ENCODE measurements at places on chromosomes 13 and 19.

GRCh38 chr19:46904114-46905060 lies 43.6 kb downstream of the ARHGAP35 start:
- no peak for DNase-seq

- no peak for DNase-seq
These were observed 31.9 kb downstream of the NFIC start for GRCh38 chr19:3398114-3398899.

DNA sequence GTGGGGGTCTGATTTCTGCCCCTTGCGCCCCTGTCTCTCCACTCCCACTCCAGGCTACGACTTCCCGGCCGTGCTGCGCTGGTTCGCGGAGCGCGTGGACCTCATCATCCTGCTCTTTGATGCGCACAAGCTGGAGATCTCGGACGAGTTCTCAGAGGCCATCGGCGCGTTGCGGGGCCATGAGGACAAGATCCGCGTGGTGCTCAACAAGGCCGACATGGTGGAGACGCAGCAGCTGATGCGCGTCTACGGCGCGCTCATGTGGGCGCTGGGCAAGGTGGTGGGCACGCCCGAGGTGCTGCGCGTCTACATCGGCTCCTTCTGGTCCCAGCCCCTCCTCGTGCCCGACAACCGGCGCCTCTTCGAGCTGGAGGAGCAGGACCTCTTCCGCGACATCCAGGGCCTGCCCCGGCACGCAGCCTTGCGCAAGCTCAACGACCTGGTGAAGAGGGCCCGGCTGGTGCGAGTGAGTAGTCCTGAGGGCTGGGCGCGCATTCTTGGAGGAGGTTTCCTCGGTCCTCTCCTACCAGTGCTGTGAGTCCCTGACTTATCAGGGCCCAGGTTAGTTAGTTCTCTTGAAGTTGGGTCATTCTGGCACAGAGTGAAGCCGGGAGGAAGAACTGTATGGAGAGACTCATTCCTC lies 12.7 kb downstream of the EHD2 start:
- peak; percentile 78 for DNase-seq

- no peak for DNase-seq
These were observed 28.5 kb downstream of the CRYL1 start for GRCh38 chr13:20497006-20497775.

DNA sequence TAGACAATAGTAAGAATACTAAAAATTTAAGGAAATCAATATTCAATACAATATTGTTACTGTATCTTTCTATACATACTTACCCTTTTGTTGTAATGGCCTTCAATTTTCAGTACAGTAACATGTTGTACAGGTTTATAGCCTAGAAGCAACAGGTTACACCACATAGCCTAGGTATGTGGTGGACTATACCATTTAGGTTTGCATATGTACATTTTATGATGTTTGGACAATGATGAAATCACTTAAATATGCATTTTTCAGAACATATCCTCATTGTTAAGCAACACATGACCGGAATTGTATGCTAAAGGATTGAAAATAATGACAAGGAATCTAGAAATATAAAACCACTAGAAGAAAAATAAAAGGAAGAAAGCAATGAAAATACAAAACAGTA lies 611.4 kb downstream of the DACH1 start:
- no peak for DNase-seq

DNA sequence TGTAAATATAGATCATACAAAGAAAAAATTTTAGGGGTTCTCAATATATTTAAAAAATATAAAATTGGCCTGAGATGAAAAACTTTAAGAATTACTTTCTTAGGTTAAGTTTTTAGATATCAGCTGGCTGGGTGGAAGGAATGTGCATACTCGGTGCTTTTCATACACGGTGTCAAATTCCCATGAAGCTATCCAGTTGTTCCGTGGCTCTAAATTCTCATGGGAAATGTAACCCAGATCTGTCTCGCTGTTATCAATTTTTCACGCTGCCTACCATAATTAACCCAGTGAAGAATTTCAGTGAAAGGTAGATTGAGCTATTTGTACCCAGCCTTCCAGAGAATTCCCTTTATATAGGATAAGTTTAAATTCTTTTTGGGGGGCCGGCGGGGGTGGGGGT lies 11.6 kb upstream of the ZNF835 start:
- no peak for DNase-seq

GRCh38 chr13:98781045-98781444 lies 28.6 kb upstream of the SLC15A1 start:
- no peak for DNase-seq

GRCh38 chr13:69683921-69684686 lies 423.5 kb upstream of the ATXN8OS start:
- no peak for DNase-seq

GRCh38 chr13:37026771-37027170 lies 26.2 kb downstream of the EXOSC8 start:
- DNase-seq, result no peak

DNA sequence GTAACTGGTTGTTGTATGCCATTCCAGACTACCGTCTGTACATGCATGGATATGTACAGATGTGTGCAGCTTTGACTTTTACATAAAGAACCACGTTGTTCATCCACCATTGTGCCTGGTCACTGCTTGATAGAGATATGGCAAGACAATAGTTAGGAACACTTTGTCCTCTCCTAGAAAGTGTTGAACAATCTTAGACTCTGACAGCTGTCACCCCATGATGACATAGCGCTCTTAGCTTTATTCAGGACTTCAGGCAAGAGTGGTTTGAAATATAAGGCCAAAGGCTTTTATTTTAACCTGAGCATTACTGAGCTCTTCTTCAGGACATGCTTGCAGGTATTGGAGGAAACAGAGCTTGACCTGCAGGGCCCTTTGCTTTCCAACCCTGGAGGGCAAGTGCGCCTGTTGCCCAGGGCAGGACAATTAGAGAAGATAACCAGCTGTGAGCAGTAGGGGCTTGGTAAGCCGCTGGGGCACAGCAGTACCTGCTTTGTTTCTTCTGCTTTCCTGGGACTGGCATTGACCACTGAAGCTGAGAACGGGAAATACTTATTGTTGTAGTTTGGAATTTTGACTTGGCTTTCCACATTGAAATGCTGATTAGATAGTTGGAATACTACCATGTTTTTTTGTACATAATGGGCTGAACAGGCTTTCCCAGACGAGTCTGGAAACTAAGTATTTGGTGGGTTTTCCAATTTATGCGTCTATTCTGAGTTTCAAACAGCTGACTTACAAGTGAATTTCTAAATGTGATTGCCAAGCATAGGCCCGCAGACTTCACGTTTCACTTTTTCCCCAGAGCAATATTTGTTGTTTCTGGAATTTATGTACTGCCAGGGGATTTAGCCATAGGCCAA lies 51.1 kb downstream of the GARRE1 start:
- DNase-seq, result no peak

- DNase-seq, result no peak
These were observed 1747.0 kb downstream of the OLFM4 start for GRCh38 chr13:54775501-54776191.

Measured in RWPE1 (cell line).